H9 (cell line): ENCODE measurements at places on chromosomes 5 and 9.

DNA sequence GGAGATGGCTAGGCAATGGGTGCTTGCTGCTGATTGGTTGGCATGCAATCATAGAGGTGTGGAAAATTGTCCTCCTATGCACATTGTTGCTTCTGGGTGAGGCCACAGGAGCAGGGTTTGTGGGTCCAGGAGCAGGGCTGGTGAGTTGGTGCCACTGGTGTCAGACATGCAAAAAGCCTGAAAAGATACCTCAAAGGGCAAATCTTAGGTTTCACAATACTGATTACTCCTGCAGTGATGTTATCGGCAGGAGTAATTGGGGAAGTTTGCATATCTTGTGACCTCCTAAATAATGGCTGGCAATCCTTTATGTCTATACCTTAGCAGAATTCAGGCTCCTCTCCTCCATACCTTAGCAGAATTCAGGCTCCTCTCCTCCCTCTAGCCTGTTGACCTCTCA, 25.2 kb downstream of the SLC25A48 start:
- no peak for DNase-seq

DNA sequence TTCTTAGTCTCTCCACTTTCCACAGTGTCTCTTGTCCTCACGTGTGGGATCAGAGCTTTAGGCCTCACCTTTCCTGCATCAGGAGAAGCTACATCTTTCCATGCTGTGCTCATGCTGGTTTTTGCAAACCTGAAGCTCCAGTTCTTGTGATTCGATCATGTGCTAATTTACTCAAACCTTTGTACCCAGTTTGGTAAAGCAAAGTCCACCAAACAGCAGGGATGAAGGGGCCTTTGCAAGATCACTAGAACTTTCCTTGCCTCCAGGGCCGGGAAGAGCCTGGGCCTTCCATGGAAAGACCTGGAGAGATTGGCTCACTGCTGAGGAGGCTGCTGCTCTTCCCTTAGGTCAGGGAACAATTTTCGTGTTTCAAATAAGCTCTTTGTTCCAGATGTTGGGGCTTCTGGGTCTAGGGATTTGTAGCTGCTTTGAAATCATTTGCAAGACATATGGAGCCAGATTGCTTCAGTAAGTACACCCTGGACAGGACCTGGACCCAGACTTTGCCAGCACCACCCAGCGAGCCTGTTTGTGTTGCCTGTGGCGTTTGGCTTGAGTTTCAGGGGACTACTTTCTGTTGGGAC, 18.7 kb upstream of the SPATA31E1 start:
- DNase-seq = no peak

- DNase-seq = peak; percentile 85
Observed at GRCh38 chr5:141664733-141665461, 13.7 kb upstream of the FCHSD1 start.

- DNase-seq = no peak
Observed at GRCh38 chr9:4832786-4833579, 40.2 kb downstream of the RCL1 start.

- no peak for DNase-seq
Observed at GRCh38 chr5:38393636-38394035, 135.3 kb downstream of the EGFLAM start.

DNA sequence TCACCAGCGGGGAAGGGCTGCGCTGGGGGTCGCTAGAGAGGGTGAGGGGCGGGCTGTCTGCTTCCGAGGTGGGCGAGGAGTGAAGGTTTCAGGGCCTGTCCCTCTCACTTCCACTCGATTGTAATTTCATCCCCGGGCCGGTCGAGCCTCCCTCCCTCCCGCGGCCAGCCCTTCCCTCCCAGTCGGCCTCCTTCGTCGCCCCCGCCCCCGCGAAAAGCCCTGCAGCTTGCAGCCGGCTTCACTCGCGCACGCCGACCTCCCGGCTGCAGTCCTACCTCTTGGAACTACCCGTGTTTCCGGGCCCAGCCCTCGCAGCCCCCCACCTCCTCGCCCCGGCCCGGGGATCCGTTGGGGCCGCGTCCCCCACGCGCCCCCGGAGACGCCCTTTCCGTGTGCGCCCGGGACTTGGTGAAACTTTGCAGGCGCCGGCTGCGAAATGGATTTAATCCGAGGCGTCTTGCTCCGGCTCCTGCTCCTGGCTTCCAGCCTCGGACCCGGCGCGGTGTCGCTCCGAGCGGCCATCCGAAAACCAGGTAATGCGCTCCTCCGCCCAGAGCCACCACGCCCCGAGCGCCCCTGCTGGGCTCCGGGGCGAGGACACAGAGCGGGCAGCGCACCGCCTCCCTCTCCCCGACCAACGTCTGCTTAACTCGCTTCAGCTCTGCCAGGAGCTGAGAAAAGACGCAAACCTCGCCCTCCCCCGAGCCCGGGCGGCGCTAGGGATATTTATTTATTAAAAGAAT, at the start of gene EGFLAM:
TSS of gene EGFLAM (plus strand) at position 241 of the 743 bp plus-strand sequence. CDS start at position 437, 196 bp downstream.
- peak; percentile 75 for DNase-seq

- no peak for DNase-seq
Observed at GRCh38 chr9:36100532-36100931, 36.0 kb upstream of the GLIPR2 start.

- DNase-seq = no peak
Observed at GRCh38 chr9:125484350-125485282, 222.4 kb downstream of the MAPKAP1 start.

DNA sequence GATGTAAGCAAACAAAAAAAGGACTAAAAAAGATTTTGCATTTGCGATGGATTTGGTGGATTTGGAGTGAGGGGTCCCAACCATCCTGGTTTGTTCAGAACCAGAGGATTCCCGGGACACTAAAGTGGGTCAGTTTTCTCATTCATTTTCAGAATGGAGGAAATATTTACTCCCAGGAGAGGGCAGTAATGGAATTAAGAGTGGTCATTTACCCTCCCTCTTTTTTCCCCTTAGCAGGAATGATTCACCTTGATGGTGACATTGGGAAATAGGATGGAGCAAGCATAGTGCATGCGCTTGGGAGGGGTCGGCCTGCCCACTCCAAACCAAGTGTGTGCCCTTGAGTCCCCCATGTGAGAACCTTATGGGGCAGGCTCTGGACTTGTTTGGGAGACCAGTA, 164.2 kb upstream of the PUM3 start:
- no peak for DNase-seq

- DNase-seq = no peak
Observed at GRCh38 chr9:89446261-89446960, 51.5 kb downstream of the SEMA4D start.

DNA sequence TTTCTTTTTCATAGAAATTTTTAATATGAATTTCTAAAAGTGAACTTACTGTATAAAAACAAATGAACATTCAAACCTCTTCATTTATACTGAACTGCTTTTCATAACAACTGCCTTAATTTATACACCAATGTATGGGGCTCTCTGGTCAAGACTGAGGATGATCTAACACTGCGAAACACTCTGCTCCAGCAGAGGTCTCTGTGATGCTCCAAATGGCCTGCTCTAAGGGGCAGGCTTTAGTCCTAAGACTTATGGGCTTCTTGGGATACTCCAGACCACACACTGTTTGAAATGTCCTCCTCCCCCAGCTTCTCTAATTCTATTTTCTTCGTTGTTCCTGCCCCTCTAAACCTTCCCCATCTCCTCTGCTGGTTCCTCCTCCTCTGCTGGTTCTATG, 58.5 kb downstream of the LIFR start:
- no peak for DNase-seq

- DNase-seq = no peak
Observed at GRCh38 chr5:68834491-68834981, 259.3 kb upstream of the SLC30A5 start.

DNA sequence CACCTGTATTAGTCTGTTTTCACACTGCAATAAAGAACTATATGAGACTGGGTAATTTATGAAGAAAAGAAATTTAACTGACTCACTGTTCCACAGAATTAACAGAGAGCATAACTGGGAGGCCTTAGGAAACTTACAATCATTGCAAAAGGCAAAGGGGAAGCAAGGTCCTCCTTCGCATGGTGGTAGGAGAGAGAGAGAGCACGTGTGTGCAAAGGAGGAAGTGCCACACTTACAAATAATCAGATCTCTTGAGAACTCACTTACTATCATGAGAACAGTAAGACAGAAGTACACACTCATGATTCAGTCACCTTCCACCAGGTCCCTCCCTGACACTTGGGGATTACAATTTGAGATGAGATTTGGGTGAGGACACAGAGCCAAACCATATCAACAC, 258.7 kb downstream of the TRIM32 start:
- no peak for DNase-seq

GRCh38 chr9:122315534-122315933, 50.9 kb downstream of the MRRF start:
- DNase-seq = no peak

DNA sequence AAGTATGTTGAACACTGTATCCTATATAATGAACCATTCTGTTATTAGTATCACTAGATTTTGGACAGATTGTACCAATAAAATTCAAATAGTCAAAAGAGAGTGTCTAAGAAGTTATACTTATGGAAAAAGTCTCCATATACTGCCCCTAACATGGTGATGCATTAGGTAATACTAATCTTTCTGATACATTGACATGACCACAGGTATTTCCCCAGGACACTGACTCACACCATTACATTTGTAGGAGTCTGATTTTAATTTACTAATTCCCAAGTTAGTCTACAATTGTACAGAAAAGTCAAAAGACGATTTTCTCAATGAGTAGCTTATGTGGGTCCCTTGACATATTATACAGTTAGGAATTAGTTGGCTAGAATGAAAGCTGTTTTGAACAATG, 593.8 kb downstream of the ISL1 start:
- DNase-seq = no peak

GRCh38 chr9:79129865-79130480, 441.8 kb upstream of the TLE4 start:
- DNase-seq = no peak

DNA sequence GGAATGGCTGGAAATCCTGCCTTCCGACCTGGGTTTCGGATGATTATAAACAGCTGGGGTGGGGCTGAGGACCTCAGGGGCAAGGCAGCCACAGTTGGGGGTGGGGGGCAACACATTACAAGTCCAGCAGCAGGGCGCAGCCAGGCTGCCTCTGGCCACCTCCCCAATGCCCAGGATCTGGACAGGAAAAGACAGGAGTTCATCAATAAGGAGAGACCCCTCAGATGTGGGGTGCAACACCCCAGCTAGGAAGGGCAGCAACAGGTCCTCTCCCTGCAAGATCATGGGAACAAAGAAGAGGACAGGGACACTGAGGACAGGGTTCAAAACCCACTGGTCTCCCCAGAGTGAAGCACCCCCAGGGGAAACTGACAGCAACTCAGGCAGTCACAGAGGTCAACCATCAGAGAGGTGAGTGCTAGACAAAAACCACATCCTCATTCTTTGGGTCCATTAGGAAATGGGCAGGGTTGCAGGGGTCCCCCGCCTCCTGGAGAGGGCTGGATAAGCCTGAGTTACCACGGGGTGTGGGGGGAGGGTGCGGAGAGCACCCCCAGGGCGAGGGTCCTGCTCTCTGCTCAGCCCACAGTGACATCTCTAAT, 33.5 kb downstream of the SEMA4D start:
- DNase-seq = no peak
